Activated CD4-positive, alpha-beta T cell treated with anti-CD3 and anti-CD28 coated beads for 48 hours (primary cell): ENCODE measurements at places on chromosomes 16 and 17.

DNA sequence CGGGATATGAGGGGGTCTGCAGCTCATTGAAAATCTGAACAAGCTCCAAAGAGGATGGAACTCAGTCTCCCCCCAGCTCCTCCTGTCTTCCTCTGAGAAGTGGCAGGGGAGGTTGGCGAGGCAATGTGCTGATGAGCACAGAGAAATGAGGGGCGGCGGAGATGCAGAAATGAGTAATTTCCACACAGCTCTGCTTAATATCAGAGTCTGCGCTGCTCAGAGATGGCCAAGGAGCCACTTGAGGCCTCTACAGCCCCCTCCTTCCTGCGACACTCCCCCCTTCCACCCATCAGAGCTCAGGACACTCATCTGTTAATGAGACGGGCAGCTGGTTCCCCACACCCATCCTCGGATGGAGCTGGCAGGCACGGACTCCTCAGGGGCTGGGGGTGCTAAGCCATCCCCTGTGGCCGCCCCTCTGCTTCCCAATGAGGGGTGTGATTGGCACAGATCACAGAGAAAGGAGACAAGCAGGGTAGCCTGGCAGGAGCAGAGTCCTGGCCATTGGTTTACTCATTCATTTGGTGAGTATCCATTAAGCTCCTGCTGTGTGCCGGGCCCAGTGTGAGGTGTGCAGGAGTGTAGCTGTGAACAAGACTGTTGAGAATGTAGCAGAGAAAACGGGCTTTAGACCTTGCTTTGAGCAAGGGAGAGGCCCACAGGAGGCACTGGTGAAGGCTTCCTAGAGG, 12.7 kb upstream of the CRHR1 start:
- DNase-seq = no peak

GRCh38 chr17:45395569-45396415, 36.9 kb downstream of the ARHGAP27 start:
- DNase-seq = no peak

DNA sequence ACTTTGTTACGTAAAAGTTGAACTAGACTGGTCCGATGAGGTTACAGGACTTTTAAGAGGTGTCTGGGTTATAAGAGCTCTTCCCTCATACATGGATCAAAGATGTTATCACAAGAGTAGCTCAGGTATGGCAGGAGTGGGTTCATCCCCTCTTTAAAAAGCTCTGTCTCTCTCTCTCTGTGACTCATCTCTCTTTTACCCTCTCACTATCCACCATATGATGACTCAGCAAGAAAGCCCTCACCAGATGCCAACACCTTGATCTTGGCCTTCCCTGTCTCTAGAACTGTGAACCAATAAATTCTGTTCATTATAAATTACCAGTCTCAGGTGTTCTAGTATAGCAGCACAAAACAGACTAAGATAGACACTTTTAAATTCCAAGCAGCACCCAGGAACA, 1.9 kb upstream of the CLEC19A start:
- no peak for DNase-seq

DNA sequence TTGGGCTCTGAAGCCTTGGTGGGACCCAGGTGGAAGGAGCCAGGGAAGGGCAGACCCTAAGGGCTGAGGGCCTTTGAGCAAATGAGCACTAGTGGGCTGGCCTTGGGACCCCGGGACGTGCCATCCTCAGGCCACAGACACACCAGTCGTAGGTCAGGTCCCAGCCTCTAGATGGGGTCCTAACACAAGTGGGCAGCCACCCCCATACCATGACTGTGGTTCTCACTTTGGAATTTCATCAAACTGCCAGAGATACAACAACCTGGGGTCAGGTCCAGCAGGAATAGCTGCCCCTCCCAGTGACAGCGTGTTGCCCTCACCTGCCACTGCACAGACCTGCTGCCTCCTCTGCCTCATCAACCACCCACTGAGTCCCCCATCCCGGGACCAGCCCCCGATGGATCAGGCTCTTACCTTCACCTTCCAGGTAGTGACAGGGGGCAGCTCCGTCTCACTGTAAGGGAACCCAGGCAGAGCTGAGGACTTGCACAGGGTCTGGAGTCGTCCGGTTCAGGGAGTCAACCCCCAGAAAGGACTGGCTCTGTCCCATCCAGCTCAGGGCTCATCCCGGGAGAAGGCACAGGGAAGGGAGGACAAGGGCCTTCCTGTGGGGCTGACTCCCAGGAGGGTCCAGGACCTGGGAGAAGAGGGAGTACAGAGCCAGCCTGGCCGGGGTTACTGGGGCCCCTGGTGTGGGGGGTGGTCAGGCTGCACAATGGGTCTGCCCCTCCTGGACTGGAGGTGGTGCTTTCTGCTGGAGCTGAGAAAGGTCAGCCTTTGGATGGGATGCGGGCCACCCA, 40.0 kb downstream of the LGALS9 start:
- no peak for DNase-seq

- DNase-seq = no peak
Measured at GRCh38 chr17:8898126-8898525, 30.7 kb upstream of the PIK3R6 start.

GRCh38 chr17:64057701-64058263, 37.3 kb upstream of the ICAM2 start:
- DNase-seq = no peak

- no peak for DNase-seq
Measured at GRCh38 chr17:76690596-76691280, 20.0 kb downstream of the MXRA7 start.

GRCh38 chr17:37650419-37651003, 7.3 kb upstream of the DDX52 start:
- peak; percentile 8 for DNase-seq

- DNase-seq = no peak
Measured at GRCh38 chr17:62780269-62780668, 27.8 kb downstream of the MARCHF10 start.

GRCh38 chr16:84088695-84089395, 27.9 kb downstream of the MBTPS1 start:
- peak; percentile 77 for DNase-seq

GRCh38 chr16:89401641-89402445, 88.5 kb downstream of the ANKRD11 start:
- no peak for DNase-seq

DNA sequence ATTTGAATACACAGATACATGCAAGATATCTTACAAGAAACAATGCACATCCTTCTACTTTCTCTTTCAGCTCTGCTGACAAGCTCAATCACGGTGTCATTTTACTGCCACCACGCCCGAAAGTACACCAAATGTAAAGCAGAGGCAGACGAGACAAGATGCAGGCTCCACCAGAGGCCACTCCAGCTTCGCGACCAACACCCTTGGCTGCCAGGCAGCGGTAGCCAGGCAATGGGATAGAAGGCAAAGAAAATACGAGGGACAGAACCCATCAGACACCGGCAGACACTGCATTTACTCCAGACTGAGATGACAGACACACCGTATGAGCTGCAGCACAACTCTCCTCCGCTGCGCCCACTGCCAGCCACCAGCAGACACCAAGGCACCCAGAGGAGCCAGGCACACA, 41.0 kb downstream of the USP22 start:
- DNase-seq = no peak

GRCh38 chr16:60989592-60989991, 1046.6 kb downstream of the CDH8 start:
- no peak for DNase-seq

DNA sequence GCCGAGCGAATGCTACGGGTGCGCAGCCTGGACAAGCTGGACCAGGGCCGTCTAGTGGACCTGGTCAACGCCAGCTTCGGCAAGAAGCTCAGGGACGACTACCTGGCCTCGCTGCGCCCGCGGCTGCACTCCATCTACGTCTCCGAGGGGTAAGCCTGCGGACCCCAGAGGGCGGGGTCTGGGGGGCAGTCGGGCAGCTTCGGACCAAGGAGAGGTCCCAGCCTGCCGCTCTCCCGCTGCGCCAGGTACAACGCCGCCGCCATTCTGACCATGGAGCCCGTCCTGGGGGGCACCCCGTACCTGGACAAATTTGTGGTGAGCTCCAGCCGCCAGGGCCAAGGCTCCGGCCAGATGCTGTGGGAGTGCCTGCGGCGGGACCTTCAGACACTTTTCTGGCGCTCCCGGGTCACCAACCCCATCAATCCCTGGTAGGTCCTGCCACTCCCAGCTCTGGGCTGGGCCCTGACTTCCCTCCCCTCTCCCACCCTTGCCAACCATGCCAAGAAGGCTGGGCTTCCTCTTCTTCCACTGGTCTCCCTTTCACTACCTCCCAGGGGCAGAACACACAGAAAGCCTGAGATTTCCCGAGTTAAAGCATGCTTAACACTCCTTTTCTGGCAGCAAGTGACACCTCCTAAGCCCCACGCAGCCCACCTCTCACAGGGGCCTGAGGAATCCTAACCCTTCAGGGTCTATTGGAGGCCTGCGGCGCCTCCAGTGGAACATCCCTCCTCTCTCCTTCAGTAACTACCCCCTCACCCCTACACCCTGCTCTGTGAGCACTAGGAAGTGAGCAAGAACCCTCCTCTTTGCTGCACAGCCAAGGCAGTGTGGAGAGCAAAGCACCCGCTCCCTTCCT, 3.2 kb downstream of the NAGS start:
- no peak for DNase-seq

- DNase-seq = no peak
Measured at GRCh38 chr16:67254801-67255552, 6.2 kb downstream of the SLC9A5 start.

- no peak for DNase-seq
Measured at GRCh38 chr17:29180788-29181160, 576 bp upstream of the MYO18A start.

- no peak for DNase-seq
Measured at GRCh38 chr17:33874617-33875060, 380.4 kb upstream of the CCL2 start.

GRCh38 chr16:12229759-12230594, 253.4 kb downstream of the SNX29 start:
- no peak for DNase-seq

GRCh38 chr17:51764387-51764971, 394.0 kb downstream of the CA10 start:
- DNase-seq = peak; percentile 46

DNA sequence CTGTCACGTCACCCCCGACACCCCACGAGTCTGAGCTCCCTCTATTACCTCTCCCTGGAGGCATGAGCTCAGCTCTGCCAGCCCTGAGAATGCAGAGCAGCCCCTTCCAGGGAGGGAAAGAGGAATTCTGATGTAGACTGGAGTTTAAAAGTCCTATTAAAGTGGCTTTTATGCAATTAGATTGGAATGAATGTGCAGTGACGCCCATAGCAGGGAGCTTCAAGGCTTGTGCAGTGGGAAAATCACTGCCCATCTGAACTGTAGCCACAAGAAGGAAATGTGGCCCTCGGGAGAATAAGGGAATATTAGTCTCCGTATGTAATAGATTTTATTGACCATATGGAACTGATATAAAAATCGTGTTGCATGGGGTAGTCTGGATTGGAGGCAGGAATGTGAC, 66.9 kb downstream of the ZNF423 start:
- no peak for DNase-seq

- DNase-seq = no peak
Measured at GRCh38 chr16:53690771-53691170, 12.9 kb downstream of the RPGRIP1L start.

- no peak for DNase-seq
Measured at GRCh38 chr16:12214509-12214908, 238.0 kb downstream of the SNX29 start.

GRCh38 chr16:27721531-27722181, 171.7 kb downstream of the KATNIP start:
- no peak for DNase-seq

GRCh38 chr17:29145289-29146073, 34.7 kb downstream of the MYO18A start:
- peak; percentile 76 for DNase-seq

GRCh38 chr17:50561746-50562141, 1.2 kb downstream of the CACNA1G start:
- no peak for DNase-seq

DNA sequence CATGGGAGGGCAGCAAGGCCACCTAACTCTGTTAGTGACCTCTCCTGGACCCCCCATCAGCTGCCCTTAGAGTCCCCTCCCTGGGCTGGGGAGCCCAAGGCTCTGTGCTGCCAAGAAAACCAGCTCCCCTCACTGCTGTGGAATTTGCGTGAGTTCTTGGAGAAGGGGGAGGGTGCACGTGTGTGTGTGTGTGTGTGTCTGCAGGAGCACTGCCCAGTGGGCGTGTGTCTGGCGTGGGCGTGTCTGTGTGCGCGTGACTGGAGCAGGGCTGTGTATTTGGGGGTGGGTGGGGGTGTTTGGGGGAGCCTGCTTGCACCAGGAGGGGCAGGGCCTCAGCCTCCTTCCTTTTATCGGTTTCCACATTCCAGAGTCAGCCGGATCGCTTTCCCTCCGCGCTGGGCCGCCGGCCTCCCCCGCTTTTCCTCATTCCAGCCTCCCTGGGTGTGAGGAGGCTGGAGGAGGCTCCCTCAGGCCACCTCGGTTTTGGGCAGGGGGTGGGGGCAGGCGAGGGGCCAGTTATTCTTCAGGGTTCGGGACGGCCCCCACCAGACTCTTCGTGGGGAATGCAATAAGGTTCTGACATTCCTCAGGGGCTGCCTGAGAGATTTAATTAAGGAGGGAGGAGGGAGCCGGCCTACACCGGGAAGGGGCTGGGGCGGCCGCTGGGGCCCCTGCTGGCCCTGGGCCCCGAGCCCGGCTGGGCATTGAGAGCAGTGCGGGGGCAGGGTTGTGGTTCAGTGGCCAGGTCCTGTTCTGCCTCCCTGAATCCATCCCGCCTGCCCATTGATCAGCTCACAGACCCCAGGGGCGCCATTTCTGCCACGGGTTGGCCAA, 2.5 kb downstream of the VASN start:
- no peak for DNase-seq

DNA sequence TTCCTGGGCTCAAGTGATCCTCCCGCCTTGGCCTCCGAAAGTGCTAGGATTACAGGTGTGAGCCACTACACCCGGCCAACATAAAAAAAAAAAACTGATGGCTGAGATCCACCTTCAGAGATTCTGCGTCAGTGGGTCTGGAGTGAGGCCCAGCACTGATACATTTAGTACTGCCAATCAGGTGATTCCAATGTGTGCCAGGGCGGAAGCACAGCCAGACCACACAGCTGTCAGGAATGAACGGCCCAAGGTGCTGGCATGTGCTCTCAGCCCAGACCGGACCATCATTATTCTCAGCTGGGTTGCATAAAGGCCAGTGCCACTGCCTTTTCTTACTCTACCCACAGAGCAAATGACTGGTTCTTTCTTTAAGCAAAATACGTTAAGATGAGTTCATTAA, 1.2 kb upstream of the BCO1 start:
- no peak for DNase-seq

GRCh38 chr17:82985973-82986372, 93.4 kb upstream of the METRNL start:
- DNase-seq = peak; percentile 64
